ENCODE measurements at places on chromosomes 4 and X. TPM values are rescaled to one million over a fixed set of nuclear protein-coding genes. Genes with fewer than 3 reads are reported as not detected.

DNA sequence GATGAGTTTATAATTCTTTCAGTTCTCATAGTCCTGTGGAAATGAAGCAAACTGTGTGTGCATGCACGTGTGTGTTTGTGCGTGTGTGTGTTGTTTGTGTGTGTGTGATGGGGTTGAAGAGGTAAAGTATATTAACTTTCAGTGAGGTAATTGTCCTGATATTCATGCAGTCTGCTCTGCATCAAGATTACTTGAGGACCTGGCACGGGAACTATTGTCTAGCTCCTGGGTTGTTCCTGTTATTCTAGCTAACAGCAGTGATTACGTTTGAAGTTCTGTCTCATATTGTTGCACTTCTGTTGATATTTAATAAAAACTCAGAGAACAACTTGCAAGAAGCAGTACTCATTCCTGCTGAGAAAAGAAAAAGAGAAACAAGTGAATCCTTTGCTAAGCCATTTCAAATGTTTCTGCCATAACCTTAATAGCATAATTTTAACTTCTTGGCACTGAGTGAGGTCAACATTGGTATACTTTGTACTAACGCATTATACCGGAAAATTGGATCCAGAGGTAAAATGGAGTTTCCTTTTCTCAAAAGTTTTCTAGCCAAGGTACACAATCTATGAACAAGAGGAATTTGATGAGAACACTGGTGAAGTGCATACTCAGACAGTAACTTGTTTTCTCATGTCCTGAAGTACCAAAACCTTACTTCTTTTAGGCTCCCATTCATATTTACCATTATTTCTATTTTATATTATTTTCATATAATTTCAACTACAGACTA, 113.2 kb downstream of the SPCS3 start:
- H3K27me3 ChIP-seq, result no peaks in the 10 kb centered on the region
- H3K4me3 ChIP-seq, result no peak overlapping the region
- H3K27ac ChIP-seq, result no peak overlapping the region
- no peaks in the 10 kb centered on the region for H3K4me1 ChIP-seq
- no peaks in the 10 kb centered on the region for H3K36me3 ChIP-seq

- H3K27me3 ChIP-seq, result no peaks in the 10 kb centered on the region
- no peaks in the 10 kb centered on the region for H3K36me3 ChIP-seq
- H3K27ac ChIP-seq, result no peak overlapping the region
- H3K4me1 ChIP-seq, result no peaks in the 10 kb centered on the region
Measured at GRCh38 chrX:121455890-121456289, 408.5 kb downstream of the GLUD2 start.

GRCh38 chr4:69095301-69095731, 958 bp upstream of the UGT2B7 start:
- no peaks in the 10 kb centered on the region for H3K27me3 ChIP-seq
- H3K4me3 ChIP-seq, result no peak overlapping the region
- H3K4me1 ChIP-seq, result no peaks in the 10 kb centered on the region
- H3K36me3 ChIP-seq, result no peaks in the 10 kb centered on the region
- no peak overlapping the region for H3K27ac ChIP-seq

DNA sequence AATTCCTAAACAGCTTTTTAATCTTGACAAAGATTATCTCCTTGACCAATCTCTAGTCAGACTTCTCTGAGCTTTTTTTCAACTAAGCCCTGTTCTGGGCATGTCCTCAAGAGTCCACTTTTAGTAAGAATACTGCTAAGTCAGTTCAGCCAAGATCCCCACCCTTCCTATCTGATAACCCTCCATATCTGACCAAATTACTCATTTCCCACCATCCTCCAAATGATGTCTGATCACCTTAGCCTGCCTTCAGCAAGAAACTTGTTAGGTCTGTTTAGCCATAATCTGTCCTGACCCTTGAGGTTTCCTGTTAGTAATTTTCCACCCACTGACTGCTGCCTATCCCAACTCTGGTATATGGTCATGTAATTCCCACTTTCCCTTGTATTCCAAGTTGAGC, 65.2 kb downstream of the FAM13A start:
- no peaks in the 10 kb centered on the region for H3K36me3 ChIP-seq
- no peak overlapping the region for H3K27ac ChIP-seq
- no peak for DNase-seq

DNA sequence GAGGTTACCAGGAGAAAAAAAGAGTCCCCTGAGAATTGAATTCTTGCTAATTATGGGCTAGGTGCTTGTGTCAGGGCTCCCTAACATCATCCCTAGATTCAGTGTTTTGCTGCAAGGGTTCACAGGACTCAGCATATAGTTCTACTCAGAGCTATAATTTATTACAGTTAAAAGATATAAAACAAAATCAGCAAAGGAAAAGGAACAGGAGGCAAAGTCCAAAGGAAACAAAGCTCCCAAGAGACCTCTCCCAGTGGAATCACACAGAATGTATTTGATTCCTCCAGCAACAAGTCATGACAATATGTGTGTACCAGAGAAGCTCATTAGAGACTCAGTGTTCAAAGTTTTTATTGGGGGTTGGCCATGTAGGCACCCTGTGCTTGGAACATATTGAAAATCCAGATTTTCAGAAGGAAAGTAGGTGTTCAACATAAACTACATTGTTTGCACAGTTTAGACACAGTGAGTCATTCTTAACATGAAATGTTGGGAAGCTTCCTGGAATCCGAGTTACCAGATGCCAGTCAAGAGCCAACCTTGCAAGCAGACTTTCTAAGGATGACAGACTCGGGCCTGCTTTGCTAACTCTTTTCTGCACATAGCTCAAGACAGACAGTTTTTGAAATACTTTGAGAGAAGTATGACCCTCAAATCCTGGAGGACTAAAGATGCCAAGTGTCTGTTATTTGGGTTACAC, 311.3 kb upstream of the EMCN start:
- no peaks in the 10 kb centered on the region for H3K36me3 ChIP-seq
- no peak overlapping the region for H3K27ac ChIP-seq
- DNase-seq, result no peak
- no peak overlapping the region for H3K4me3 ChIP-seq
- no peaks in the 10 kb centered on the region for H3K4me1 ChIP-seq

The CFP gene
- 1.9 TPM for total RNA-seq

The PHOX2B gene
- 0.80 TPM for total RNA-seq

The LGI2 gene
- total RNA-seq, result 0.40 TPM

The ADGRG2 gene
- total RNA-seq, result 0.53 TPM
